ENCODE measurements at places on chromosomes 5 and 9.

- DNase-seq: no peak
Measured at GRCh38 chr5:99059685-99060084, 130.9 kb upstream of the CHD1 start.

DNA sequence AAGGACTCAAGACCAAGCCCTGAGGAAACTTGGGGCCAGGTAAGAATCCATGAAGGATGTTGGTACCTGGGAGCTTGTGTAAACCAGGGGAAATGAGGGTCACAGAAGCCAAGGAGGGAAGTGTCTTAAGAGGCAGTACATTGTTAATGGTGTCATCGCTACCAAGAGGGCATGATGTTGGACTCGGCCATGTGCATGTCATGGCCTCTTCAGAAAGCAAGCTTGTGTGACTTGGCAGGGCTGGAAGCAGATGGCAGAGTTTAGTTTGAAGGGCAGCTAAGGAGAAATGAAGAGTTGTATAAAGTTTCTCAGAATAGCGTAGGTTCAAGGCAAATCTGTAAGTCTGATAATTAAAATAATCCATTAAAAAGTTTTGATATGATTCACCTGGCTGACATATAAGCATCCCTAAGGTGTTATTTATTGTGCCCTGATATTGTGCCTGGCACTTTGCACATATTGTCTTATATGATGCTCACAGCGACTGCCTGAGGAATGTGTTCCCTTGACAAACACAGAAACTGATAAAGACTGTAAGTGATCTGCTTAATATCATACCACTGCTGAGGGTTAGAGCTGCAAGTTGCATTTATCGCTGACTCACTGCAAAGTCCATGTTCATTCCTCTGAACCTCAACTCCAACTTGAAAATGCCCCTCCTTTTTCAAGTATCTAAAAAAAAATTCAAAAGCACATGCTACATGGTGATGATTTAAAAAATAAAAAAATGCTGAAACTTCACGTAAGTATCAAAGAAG, 81.3 kb upstream of the PTPN3 start:
- DNase-seq: no peak

DNA sequence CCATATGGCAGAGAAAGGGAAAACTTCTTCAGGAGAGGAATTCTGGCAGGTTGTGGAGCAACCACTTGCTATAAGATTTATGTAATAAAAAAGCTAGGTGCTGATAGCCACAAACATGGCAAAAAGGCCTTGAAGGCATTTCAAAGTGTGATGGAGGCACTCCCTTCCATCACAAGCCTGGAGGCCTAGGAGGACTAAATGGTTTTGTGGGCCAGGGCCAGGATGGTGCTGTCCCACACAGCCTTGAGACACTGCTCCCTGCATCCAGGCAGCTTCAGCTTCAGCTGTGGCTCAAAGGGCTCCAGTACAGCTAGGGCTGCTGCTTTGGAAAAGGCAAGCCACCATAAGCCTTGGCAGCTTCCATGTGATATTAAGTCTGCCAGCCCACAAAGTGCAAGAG, 632.8 kb downstream of the BRINP1 start:
- DNase-seq: no peak

GRCh38 chr5:37774912-37775483, 64.8 kb downstream of the GDNF start:
- peak; percentile 2 for DNase-seq

DNA sequence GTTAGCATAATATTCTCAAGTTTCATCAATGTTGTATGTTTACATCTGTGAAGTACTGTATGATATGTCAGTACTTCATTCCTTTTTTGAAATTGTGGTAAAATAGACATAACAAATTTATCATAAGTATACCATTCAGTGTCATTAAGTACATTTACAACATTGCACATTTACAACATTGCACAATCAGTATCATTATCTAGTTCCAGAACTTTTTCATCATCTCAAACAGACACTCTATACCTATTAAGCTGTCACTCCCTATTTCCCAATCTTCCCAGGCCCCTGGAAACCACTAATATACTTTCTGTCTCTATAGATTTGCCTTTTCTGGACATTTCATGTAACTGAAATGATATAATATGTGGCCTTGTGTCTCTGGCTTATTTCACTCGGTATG, 75.1 kb upstream of the ATG10 start:
- DNase-seq: no peak

DNA sequence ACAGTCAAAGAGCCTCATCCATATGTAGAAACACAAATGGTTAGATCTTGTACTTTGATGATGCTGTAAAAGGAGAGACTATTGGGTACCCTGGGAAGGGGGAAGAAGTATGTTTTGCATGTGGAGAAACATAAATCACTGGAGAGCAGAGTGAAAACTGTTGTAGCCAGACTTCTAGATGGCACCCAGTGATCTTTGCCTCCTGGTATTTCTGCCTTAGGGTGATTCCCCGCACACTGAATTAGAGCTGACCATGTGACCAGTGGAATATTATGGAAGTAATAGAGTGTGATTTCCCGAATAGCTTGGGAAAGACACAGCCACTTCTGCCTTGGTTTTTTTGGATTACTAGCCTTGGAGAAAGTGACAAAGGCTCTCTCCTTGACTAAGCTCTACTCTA, 174.3 kb downstream of the LPAR1 start:
- no peak for DNase-seq

Data from KG1 (cell line).